Muscle of back (tissue), 13 donors: ENCODE measurements at places on chromosomes 3 and 15.
A peak's percentile ranks its signal among the peaks of the same experiment; 100 is the strongest.

- DNase-seq: peak; percentile 4
Observed at GRCh38 chr15:61479613-61480012, 250.5 kb upstream of the RORA start.

DNA sequence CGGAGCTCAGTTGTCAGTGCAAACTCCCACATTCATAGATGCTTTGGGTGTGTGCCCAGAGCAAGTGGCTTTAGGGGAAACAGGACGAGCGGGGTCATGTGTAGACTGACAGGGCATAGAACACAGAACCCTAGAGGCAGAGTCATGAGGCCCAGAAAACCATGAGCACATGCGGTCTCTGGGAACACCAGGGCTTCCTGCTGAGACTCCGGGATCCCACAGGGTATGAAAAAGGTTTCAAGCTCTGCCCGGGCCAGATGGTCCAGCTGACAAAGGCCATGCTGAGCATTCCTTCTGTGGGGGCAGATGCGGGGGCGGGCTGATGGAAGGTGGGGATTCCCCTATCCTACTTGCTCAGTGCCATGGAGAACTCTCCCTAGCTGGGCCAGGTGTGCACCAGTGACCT is 44.8 kb downstream of the ROPN1B start:
- DNase-seq: no peak

- no peak for DNase-seq
Observed at GRCh38 chr3:111882194-111882593, 23.1 kb downstream of the PHLDB2 start.

GRCh38 chr3:67296039-67296892 is 298.2 kb downstream of the KBTBD8 start:
- DNase-seq: no peak

DNA sequence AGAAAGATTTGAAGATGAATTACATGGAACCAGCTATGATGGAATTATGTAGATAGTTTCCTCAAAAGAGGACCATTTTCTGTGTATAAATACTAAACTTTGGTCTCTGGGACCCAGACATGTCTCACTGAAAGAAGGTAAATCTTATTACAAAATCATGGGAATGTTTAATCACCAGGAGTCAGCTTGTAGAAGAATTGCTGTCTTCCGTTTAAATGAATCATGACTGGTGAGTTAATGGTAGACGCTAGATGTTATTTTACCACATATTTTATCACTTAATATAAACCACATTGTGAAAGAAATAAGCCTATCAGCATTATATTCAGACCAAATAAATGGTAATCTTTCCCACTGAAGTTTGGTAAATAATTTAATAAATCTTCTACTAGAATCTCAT is 322.3 kb upstream of the SUCLG2 start:
- no peak for DNase-seq

- DNase-seq: peak; percentile 37
Observed at GRCh38 chr3:137770835-137771399, 6.8 kb downstream of the SOX14 start.

- DNase-seq: no peak
Observed at GRCh38 chr3:60246361-60246760, 1004.9 kb downstream of the FHIT start.

DNA sequence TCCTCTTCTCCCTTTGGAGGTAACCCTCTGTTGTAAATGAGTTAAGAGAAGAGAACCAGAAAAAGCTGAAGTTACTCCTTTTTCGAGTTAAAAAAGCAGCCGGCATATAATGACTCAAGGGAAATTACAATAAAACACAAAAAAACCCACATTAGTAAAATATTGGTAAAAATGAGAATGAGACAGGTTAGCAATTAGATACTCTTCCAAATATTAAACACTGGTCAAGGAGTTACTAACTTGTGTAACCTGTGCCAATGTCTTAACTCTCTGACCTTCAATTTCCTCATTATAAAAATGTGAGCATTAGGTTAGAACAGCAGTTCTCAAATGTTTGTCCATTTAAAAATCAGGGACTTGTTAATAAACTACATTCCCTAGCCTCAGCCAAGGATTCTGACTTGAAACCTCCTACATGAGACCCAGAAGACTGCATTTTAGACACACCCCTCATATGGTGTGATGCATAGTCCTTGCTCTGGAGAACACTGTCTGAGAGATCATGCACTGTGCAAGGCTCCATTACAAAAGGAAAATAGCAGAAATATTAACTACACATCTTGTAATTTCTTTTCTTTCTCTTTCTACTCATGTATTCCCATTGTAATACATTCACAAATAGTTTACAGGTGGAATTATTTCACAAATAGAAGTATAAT is 42.7 kb upstream of the TOP2B start:
- DNase-seq: no peak

DNA sequence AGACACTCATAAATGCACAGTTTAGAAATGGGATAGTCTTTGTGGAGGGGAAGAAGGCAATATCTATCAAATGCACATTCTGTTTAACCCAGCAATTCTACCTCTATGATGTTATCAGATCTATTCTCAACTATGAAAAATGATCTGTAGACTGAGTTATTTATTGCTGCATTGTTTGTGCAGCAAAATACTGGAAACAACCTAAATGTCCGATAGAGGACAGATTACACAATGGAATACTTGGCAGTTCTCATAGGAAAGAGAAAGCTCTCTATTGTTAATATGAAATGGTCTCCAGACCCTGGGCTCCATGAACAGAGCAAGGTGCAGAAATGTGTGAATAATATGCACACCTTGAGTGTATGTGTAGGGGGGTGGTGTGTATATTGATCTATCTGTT is 49.0 kb upstream of the SELENOK start:
- DNase-seq: no peak

DNA sequence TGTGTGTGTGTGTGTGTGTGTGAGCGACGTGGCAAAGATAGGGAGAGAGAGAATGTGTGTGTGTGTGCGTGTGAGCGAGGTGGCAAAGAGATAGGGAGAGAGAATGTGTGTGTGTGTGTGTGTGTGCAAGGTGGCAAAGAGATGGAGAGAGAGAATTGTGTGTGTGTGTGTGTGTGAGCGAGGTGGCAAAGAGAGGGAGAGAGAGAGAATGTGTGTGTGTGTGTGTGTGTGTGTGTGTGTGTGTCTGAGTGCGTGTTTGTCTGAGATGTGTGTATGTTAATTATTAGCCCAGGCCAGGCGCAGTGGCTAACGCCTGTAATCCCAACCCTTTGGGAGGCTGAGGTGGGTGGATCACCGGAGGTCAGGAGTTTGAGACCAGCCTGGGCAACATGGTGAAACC is 154.6 kb upstream of the RGMA start:
- no peak for DNase-seq

- DNase-seq: no peak
Observed at GRCh38 chr15:101090428-101090790, 161.4 kb downstream of the CHSY1 start.

- no peak for DNase-seq
Observed at GRCh38 chr3:108127301-108127988, 36.6 kb upstream of the CD47 start.

DNA sequence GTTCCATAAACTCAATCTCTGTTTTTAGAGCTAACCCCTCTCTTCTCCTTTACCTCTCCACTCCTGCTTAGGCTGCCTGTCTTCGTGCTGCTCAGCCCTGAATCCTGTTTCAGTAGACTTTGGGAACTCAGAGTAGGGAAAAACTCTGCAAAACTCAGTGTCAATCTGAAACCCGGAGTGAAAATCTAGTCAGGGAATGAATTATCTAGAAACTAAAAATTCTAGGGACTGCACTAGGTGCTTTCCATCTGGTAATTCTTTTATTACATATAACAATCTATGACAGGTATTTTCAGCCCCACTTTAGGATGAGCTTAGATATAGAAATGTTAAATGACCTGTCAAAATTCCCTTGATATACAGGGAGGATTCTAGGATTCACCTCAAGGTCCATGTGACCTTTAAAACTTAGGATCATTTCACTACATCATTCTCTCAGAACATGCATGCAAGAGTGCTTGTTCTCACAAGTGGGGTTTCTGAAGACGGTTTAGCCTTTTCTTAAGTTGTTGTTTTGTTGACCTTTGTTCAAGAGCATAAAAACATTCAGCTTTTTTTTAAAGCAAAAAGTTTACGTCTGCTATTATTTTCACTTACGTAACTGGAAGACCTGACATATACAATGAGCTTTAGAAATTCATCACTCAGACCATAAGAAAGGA is 108.2 kb upstream of the MBNL1 start:
- DNase-seq: no peak

DNA sequence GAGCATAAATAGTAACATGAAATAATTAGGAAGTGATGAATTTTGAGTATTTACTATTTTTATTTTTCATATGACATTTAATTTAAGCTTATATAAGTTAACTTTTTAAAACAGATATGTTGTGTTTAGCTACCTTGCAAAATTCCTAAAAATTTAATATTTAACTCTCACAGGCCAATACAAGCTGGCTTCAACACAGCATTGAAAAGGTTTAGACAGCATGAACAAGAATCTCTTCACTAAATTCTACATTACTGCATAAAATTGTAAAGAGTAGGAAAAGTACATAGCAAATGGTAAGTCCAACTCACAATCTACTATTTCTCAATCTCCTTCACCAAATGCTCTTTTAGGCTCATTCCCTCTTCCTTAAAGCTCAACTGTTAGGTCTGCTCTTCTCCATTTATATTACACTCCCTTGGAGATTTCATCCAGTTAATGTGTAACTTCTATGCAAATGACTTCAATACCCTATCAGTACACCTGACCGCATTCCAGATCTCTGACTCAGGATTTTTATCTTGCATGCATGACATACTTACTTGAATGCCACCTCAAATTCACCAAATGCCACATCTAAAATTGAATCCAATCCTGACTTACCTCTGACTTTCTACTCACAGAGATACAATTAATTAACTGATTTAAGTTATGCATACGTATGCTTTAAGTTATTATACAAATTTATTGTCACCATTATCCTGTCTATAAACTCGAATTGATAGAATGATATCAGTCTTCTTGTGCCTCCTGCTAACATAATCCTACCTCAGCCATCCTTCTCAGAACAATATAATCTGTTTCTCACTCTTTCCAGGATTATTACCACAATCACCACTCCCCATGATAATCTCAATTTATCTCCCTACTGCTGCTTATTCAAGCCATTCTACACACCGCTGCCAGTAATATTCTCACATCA is 127.0 kb downstream of the STAG1 start:
- DNase-seq: no peak

DNA sequence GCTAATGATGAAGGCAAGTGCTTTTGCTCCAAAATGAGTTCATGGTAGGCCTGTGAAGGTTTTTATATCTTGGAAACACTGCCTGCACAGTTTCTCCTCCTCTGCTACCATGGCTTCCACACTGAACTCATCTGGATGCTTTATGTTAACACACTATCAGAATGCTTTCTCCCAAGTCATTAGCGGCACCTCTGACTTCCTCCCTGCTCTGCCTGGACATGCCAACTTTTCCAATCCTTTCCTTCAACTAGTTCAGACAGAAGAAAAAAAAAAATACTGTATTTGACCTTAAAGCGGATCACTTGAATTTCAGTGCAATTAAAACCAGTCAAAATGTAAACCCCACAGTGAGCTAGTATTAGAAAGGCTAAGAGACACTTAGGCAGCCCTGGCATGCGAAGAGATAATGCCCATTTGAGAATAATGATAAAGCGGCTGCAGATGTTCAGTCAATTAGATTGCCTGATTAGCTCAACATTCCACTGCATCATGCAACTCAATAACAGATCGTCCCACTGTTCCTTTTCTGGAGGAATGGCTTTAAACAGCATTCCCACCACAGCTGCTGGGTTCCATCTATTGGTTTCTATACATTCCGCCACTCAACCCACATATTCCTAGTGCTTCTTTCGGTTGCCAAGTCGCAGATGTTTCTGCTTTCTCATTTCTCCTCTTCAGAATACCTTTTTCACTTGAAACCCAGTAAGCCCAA is 51.7 kb downstream of the CNTN3 start:
- DNase-seq: no peak

- peak; percentile 36 for DNase-seq
Observed at GRCh38 chr3:17090280-17090983, 205.7 kb downstream of the PLCL2 start.

DNA sequence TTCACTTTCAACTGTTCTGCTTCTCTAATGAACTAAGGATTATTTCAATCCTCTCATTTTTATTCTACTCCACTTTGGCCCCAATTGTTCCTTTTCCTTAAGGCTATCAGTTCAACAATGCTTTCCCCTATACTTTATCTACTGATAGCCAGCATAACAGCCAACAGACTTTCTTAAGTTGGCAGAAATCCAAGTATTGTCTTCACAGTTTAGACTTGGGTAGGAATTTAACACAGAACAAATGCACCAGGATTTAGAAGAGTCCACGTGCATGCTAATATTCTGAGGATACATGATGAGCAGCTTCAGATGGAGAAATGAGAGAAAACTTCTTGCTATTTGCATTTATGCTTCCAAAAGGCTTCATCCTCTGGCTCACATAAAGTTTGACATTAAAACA is 54.8 kb downstream of the FBN1 start:
- DNase-seq: no peak

- no peak for DNase-seq
Observed at GRCh38 chr3:76222201-76222600, 436.9 kb upstream of the ZNF717 start.

- no peak for DNase-seq
Observed at GRCh38 chr15:96495386-96495785, 164.9 kb downstream of the NR2F2 start.

DNA sequence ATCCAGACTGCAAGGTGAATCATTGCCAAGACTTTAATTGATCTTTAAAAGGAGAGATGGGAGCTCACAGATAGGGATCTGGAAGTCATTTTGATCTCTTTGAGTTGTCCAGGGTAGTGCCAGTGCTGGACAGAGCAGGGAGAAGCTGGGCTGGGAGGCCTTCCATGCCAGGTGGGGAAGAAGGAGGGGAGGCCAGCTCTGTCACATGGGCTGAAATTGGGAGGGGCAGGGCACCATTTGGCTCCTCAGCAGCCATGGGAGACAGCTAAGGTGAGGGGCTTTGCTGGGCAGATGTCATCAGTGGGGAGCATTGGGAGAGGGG is 23.4 kb downstream of the SMAD6 start:
- no peak for DNase-seq

DNA sequence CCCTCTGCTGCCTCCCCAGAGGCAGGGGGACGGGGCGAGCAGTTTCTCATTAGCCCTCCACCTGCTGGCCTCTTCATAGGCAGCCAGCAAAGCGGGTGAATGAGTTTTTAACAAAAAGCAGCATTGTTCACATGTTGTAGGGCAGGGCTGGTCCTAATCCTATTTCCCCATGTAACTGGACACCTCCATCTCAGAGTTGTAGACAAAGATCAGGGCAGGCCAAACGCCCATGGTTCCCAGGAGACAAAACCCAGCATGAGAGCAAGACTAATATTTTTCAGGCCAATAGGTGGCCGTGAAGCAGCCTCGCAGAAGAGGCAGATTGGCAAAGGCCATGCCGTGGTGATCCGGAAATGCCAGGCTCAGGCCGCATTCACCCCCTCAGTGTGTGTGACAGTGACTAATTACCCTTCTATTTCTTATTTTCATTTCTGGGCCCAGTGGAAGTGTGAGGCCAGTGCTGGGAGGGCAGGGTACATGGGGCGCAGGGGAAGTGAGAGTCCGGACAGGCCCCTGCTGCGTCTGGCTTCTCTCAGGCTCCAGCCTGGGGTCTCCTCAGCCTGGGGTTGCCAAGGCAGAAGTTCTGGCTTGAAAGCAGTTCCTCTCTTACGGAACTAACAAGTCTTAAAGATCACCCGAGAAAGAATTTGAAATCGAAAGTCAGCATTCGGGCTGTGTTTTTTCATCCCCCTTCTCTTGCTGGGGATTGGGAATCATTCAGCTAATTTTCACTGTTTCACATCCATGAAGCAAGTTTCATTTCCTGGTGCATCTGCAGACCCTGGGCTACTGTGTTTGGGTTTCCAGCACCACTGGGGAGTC is 64.8 kb downstream of the BOC start:
- DNase-seq: peak; percentile 83
